ENCODE measurements at places on chromosomes 13 and 19.
A peak's percentile ranks its signal among the peaks of the same experiment; 100 is the strongest.

GRCh38 chr13:61664801-61665705 lies 249.4 kb upstream of the PCDH20 start:
- DNase-seq: no peak

GRCh38 chr13:39729156-39729555 lies 73.7 kb downstream of the COG6 start:
- no peak for DNase-seq

DNA sequence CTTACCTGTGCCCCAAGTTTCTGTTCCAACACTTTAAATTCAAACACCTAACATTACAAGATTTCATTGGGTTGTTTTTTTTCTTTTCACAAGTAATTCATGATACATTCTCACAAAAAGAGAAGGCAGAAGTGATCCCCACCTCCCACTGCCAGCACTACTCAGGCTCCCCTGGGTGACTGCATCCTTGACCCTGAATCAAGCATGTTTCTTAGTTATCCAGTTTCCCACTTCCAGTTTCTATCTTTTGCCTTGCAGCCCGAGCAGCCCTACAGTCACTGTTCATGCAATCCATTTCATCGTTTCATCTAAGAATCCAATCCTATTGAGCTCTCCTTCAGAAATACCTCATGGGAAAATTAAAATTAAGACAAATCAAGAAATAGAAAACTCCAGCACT lies 61.4 kb downstream of the RNASEH2B start:
- DNase-seq: no peak

- no peak for DNase-seq
These were observed 72.9 kb upstream of the TEX29 start for GRCh38 chr13:111247552-111247951.

DNA sequence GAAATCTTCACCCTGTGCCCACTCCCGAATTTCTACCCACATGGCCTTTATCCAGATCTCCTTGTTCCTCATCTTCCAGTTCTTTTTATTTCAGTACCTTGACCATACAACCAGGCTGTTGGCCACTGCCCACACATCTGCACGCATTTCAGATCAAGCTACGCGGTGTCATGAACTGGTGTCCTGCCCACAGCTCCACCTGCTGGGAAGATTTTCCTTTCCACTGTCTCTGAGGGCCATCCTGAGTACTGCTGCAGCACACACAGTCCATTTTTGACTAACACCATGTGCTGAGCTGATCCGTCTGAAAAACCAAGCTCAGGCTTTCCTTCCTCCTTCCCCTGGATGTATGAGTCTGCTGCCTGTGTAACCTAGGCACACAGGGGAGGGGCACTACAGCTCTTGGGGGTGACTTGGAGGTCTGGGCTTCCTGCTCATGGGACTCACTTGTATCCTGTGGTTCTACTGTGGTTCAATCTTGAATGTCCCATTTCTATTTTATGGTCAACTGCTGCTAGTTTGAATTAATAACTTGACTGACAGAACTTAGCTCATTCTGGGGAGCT lies 71.9 kb downstream of the WASF3 start:
- DNase-seq: no peak

DNA sequence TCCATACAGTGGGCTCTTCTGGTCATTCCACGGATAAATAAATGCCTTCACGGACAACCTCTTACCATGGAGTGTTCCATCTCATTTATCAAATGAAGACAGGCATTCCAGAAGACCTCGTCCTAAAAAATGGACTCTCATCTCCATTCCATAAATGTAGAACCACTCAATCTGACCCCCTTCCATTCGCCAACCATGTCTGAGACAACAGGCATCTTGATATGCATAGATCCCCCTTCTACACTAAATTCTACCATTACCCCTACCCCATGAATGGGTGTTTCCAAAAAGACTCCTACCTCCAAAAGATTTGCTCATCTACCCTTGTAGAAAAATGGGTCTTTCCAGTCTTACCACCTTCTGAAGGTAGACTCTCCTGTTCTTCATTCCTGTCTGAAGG lies 9.0 kb downstream of the RASIP1 start:
- no peak for DNase-seq

GRCh38 chr19:1408300-1409203 lies 1.2 kb downstream of the DAZAP1 start:
- DNase-seq: peak; percentile 61

GRCh38 chr13:60012488-60012887 lies 151.2 kb downstream of the DIAPH3 start:
- DNase-seq: no peak

DNA sequence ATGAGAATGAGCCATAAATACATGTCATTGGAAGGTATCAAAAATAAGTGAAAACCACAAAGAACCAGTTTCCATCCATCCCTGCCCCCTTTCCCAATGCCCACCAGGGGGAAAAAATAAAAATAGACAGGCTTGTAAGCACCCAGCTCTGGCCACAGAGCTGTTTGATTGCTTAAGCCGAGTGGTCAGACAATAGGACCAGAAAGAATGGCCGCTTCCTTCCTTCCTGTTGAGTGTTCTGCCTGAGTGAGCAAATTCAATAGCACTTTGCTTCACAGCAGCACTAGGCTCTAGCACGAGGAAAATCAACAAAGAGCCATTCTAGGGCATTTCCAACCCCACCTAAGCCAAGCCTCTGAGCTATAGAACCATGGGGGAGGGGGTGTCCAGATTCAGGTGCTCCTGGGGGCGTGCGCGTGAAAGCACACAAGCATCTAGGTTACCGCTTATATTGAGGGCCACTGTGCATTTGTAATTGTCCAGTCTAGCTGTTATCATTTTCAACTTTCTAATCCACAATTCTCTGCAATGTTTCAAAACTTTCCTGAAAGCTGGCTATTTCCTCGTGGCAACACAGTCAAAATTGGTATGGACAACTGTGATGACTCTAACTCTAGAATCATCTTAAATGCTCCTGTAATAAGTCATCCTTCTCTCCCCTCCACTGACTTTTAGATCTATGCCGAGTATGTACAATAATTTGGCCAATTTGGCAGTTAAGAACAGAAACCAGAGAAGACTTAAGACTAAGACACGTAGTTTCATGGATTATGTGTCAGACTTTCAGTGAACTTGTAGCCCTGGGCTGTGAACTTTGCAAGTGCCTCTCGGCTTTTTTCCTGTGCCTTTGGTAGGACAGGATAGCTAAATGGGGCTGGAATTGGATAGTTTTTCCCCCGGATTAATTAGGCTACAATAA lies 64.3 kb downstream of the SPRY2 start:
- no peak for DNase-seq

- no peak for DNase-seq
These were observed 33.1 kb upstream of the ZNF331 start for GRCh38 chr19:53504885-53505284.

GRCh38 chr13:79541426-79542049 lies 60.6 kb downstream of the NDFIP2 start:
- DNase-seq: no peak

DNA sequence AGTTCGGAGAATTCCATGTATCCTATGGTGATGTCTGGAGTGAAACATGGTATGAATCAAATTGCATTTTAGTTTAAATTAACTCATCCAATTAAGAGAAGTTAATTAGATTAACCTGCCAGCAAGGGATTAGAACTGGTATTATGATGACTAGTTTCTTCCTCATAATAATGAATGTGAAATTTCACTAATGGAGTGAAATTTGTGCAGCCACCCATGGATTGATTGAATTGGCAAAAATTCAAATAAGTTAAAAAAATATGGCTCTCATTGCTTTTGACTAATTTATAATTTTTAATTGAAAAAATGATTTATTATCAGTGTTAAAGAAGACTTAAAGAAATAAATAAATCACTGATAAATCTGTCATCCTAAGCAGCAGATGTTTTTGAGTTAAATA lies 232.0 kb downstream of the KCNRG start:
- DNase-seq: no peak

DNA sequence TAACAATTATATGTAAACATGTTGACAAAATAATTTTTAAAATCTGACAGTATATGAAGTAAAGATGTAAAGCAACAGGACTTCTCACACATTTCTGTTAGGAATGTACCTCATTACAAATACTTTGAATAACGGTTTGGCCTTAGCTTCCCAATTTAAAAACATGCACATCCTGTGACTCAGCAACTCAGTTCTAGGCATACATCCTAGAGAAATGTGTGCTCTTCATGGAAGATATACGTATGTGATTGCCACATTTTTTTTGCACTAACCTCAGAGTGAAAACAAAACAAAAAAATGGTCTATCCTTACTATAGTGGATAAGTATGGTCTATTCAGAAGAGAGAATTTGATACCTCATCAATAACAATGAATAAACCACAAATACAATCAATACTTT lies 314.6 kb downstream of the LIG4 start:
- no peak for DNase-seq

DNA sequence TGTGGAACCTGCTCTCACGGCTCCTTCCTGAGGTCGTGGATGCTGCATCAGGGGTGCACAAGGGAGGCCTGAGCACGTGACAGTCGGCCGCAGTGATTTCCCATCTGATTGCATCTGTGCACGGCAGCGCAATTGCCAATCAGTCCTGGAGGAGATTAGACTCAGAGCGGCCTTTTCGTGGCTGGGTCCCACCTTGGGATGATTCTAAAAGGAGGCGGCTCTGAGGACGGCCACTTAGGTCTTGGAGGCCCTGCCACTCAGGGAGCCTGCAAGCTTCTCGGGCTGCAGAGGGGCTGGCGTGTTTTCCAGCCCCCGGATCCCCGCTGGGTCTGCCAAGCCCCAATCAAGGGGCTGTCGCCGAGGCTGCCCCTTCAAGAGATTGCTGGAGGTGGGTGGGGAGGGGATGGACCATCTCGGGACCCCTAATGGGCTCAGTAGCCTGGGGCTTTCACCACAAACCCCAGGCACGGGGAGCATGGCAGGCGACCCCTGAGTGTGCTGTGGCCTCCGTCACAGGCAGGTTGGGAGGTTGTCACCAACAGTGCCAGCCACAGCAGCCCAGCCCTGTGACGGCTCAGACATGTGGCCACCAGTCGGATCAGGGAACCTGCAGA lies 51.6 kb downstream of the SOX1 start:
- DNase-seq: no peak

- no peak for DNase-seq
These were observed 18.0 kb downstream of the PRR36 start for GRCh38 chr19:7856109-7856591.

DNA sequence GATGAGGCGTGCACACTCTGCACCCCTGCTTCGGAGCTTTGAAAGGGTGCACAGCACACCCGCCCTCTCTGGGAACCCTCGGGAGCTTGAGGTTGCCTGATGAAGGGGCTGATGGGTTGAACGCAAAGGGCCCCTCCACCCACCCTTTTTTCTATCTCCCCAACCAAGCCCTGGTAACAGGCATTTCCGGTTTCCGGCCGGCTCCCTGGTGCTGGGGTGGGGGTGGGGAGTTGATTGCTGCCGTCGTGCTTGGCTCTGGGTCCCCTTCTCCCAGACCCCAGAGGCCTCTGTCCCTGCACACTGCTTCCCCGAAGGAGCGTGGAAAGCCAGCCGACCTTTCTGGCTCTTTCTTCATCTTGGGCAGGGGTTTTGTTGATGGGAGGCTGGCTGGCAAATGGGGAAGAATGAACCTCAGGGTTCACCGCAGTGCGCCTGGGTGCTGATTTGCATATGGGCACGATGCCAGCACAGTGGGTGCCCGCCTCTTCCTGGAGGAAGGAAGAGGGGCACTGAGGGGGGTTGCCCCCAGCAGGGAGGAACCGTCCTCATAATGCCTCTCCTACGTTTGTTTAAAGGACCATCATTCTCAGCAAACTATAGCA lies 29.1 kb downstream of the VAV1 start:
- DNase-seq: peak; percentile 82

- DNase-seq: no peak
These were observed 105.9 kb downstream of the AKAP11 start for GRCh38 chr13:42377640-42378382.

- DNase-seq: no peak
These were observed 50.3 kb downstream of the GSX1 start for GRCh38 chr13:27842571-27842970.

DNA sequence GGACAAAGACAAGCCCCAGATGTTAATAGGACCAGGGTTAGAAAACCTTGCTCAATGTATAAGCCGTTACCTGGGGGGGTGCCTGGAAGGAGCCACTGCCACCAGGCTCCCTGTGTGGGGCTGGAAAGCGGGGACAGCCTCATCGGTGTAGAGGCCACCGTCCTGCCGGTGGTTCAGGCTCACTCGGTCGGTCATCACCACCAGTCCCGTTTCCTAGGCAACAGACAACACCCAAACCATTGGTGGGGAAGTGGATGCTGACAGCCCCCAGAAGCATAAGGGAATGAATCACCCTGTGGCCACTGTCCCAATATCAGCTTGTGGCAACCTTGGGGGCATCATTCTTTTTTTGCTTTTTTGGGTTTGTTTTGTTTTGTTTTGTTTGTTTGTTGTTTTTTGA lies 55.8 kb downstream of the CPAMD8 start:
- DNase-seq: no peak

GRCh38 chr19:54523403-54523802 lies 20.8 kb downstream of the LAIR2 start:
- DNase-seq: peak; percentile 20

GRCh38 chr13:111209613-111210012 lies 94.5 kb downstream of the ARHGEF7 start:
- DNase-seq: no peak

GRCh38 chr13:74301258-74301935 lies 167.2 kb upstream of the KLF12 start:
- no peak for DNase-seq

DNA sequence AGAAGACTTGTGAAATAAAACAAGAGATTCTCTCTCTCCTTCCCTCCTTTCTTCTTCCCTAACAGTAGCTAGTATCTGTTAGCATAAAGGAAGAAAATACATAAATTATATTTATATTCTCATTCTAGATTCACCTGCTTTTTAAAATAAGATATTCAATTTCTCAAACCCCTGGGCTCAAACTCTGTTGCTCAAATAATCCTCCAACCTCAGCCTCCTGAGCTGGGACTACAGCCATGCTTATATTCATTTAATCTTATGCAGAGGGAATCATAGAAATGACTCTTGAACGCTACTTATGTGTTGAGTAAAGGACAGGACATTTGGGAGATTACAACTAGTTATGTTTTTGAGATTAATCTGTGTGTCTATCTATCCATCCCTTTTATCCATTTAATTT lies 56.2 kb downstream of the GPC5 start:
- DNase-seq: no peak

DNA sequence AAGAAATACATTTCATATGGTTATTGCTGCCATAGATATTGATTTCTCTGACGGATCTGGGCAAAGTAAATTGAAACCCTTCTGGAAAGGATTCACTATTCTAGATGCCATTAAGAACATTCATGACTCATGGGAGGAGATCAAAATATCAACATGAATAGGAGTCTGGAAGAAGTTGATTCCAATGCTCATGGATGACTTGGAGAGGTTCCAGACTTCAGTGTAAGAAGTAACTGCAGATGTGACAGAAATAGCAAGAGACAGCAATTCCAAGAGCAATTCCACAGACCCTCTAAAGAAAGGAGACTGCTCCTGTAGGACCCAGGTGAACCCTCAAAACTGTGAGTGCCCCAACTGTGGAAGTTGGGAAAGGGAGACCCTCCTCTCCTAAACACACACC lies 30.9 kb upstream of the KCTD12 start:
- DNase-seq: no peak

- DNase-seq: peak; percentile 75
These were observed 67.1 kb downstream of the RASA3 start for GRCh38 chr13:114065141-114065925.

GRCh38 chr19:993361-993830 lies 6.8 kb upstream of the GRIN3B start:
- no peak for DNase-seq
